ENCODE measurements at places on chromosomes 1 and 21.

DNA sequence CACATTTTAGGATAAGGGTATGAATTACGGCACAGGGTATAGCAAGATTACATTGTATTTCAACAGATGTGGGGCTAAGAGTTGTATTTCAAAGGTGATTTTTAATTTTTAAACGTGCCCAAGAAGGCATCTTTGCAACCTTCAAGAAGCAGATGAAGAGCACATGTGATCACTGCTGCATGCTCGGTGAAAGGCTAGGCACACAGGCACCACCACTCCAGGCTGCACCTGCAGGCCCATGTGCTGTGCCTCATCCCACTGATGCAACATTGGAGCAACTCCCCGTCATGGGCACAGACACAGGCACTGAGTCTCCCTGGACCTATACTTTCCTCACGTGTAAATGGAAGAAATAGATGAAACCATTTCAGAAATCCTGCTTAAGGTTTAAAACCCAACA is 23.5 kb downstream of the UBE2G2 start:
- no peak for DNase-seq

DNA sequence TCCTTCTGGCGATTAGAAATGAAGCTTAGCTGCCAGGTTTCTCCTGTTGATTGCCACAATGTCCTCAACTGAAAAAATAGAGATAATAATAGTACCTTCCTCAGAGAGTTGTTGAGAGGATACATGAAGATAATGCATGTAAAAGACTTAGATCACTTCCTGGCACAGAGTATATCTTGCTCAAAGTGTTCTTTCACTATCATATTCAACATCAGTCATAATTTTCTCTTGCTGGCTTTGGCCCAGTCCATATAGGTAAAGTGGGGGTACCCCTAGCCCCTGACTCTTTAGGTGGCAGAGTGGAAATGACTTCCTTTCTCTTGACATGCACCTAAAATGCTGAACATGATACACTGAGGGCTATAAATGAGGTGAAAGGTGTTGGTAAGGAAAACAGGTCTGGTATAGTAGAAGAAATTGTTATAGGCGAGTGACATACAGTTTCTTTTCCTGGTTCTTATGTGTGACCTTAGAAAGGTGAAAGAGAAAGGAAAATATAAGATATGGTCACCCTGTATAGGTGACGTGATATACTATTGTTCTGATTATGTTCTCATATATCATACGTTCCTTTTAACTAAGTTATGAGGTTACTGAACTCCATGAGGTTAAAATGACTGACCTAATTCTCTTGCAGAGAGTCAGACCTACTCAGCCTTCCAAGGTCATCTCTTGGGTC is 209.9 kb upstream of the DEPDC1 start:
- no peak for DNase-seq

- DNase-seq, result no peak
Observed at GRCh38 chr1:53080041-53080440, 18.0 kb downstream of the PODN start.

DNA sequence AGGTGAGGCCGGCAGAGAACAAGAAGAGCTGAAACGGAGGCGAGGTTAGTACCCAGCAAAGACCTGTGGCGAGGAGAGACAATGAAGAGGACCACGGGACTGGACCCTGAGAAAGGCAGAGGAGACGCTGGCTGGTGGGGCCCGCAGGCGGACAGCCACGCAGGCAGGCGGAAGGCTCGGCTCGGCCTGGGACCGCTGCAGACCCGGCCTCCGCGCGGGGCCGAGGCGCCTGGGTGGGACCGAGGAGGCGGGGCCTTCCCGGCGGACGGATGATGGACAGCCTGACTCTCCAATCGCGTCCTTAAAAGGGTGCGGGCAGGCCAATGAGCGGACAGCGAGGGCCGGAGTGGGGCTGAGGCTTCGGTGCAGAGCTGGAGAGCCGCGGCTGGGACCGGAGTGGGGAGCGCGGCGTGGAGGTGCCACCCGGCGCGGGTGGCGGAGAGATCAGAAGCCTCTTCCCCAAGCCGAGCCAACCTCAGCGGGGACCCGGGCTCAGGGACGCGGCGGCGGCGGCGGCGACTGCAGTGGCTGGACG is at the start of gene MPZL1:
TSS of gene MPZL1 (plus strand) at position 366 of the 535 bp plus-strand sequence. CDS start 170 bp downstream, outside the sequence.
- peak; percentile 85 for DNase-seq

DNA sequence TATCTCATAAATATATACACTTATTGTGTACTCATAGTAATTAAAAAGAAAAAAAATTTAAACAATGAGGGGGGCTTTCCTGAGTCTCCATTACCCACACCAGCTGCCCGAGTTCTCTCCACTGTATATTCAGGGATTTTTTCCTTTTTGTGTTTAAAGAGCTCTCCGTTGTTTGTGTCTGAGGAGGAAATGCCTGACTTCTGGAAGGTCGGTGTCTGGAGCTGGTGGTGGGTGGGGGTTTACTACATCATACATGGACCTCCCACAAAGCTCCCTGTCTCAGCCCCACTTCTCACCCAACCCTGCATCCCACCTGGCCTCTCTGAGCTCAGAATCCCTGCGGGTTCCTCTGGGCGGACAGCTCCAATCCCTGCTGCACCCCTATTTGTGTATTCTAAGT is 64.1 kb upstream of the ETV3 start:
- no peak for DNase-seq

DNA sequence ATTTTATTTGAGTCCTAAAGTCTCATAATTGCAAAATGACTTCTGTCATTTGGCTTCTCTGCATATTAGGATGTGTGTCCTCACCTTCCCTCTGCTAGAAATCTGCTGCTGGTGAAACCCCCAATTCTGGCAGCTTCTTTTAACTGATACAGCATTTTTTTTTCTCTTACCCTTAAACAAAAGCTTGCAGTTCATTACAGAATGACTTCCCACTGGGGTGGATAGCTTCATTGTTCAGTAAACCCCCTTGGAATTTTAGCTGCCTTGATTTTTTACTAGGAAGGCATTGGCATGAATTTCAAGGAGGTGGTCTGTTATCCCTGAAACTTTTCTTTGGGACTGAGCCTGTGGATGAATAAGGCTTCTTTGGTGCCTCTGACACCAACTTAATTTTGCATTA is 16.8 kb downstream of the TSEN15 start:
- no peak for DNase-seq

- DNase-seq, result no peak
Observed at GRCh38 chr1:47926461-47926999, 70.7 kb downstream of the TRABD2B start.

GRCh38 chr1:88247666-88248065 is 436.4 kb upstream of the PKN2 start:
- no peak for DNase-seq

DNA sequence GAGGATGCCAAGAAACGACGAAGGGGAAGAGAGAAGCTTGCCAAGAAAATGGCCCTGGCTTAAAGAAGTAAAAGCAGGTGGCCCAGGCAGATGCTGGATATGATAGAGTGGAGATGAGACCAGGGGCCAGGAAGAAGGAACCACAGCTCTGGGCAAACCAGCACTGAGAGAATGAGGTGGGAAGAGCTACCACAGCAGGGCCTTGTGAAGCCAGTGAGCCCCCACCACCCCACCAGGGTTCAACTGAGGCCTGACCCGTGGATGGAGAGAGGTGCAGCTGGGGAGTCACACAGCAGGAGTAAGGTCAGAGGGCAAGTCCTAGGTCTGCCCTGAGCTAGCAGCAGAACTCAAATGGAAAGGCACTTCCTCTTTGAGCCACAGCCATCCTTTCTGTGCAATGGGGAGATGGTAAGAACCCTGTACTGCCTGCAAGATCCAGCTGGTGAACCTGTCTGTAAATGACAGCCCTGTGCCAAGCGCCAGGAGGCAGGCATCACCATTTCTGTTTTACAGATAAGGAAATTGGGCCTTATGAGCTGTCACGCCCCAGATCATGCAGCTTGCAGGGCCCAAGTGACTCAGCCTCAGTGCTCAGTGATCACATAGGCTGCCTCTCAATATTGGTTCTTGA is 8.5 kb downstream of the SH3BGRL3 start:
- no peak for DNase-seq

GRCh38 chr1:228475812-228476211 is 11.4 kb upstream of the RNF187 start:
- no peak for DNase-seq

GRCh38 chr1:190453550-190453949 is 24.1 kb downstream of the BRINP3 start:
- no peak for DNase-seq

DNA sequence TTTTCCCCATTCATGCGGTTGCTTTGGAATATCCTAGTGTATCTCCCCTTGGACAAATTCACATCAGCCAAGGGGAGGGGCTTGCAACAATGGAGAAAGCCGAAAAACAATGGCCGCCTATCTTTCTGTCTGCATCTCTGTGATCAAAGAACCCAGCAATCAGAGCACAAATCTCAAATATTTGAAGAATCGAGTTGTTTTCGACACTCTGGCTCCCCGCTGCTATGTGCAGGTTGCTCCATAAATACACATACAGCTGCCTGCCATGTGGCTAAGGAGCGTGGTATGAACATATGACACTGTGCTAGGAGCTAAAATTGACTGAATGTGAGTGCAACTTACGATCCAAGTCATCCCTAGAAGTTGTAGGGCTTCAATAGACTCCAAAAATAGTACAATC is 8.5 kb downstream of the CFHR4 start:
- DNase-seq, result no peak

GRCh38 chr21:45326891-45327440 is 39.3 kb upstream of the POFUT2 start:
- no peak for DNase-seq

DNA sequence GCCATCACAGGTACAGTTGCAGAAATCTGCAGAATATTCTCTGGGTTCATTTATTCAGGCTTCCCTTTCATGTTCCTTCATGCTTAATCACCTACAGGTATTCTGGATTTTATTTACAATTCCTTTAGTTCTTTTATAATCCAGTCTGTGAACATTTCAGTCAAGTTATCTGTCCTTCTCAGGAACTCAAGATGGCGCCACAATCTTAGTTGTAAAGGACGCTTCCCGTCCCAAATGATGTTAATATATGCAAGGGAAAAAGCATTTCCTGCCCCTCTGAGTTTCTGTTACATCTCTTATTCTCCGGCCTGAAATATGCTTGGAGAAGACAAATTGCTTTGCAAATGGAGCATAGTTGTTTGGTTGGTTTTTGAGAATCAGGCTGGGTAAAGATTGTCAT is 19.3 kb downstream of the F3 start:
- DNase-seq, result no peak

DNA sequence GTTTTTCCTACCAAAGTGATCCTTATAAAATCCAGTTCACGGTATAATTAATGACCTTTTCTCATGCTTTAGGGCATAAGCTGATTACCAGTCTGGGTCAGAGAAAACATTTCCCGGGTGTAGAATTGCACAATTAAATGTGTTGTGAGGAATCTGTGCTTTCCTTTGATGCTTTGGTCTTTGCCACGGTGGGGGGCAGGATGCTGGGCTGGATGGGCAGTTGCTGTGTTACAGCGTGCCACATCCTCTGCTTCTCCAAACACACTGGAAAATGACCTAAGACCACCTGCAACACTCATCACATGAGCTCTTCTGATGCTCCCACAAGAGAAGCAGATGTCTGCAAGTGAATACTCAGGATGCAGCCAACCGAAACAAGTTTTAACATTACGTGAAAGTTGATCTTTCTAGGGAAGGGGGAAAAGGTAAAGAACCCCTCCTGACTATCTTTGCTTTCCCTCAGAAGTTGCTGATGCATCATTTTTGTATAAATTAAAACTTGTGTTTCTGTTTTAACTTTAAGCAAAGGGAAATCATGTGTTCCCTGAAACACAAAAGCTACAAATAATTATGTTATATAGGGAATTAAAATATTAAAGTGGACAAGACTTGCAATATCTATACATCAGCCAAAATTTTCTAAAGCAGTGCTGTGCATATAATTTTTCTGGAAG is 515.3 kb upstream of the NR5A2 start:
- DNase-seq, result no peak

DNA sequence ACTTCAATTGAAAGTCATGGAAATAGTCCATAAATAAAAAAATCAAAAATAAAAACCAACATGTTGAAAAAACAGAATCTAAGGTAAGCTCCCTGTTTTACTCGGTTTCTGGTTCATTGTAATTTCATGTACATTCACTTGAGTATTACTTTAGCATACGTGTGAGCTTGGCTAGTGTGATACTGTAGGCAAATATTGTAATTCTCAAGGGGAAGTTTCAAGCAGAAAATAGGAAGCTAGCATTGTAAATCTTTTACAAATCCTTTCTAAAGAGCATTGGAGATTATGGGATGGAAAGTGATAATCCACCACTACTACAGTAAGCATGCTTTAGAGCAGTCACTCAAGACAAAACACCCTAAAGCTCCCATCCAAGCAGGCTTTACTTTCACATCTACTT is 3.3 kb upstream of the LPAR3 start:
- DNase-seq, result no peak

DNA sequence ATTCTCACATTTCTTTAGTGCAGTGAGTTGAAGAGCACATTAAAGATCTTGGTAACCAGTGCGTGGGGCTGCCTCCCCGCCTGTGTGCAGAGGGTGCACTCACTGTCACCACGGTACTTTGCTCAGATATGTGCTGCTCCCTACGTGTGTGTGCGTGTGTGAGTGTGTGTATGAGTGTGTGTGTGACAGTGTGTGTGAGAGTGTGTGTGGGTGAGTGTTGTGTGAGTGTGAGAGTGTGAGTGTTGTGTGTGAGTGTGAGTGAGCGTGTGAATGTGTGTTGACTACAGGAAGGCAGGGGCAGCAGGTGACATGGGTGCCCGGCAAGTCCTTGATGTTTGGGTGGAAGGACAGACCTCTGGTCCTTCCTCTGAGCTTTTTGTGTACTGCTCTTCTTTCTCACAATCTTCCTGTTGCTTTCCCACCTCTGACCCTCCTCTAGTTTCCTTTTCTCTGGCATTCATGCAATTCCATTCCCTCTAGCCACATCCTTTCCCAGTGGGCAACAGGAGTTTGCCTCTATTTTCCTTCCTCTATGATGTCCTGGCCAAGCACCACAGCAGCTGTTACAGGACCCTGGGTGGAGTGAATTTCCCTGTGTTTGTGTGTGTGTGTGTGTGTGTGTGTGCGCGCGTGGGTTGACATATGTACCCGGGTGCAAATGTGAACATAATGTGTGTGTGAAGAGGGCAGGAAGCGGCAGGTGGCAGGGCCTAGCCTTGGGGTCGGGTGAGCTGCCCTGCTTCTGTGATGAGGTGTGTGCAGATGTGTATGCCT is 19.8 kb downstream of the LHX4 start:
- DNase-seq, result no peak

DNA sequence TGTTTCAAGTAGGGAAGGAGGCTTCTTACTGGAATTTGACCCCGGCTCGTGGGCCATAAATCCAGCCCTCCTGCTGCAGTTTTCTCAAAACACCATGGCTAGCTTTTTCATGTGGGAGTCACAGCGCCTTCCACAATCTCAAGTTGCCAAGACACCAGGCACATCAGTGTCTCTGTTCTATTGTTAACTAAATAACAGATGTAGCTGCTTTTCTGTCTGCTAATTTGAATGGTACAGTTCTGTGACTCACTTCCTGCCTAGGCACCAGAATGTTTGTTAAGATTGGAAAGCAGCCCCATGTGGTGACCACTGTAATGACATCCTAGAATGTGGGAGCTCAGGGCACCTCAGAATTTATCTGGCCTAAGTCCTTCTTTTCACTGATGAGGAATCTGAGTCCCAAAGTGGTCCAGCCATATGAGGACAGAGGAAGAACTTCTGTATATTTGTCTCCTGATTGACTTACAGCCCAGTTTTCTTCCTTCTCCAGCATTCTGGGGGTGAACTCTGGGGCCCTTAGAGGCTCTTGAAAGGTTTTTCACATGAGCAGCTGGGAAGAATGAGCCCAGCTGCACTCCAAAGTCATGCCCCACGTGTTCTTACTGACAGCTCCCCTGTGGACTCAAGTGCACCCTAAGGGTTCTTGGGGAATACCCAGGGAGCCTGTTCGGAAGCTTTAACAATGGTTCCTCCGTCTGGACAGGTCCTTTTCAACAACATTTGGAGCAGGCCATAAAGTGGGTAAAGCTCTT is 27.5 kb downstream of the TRIM45 start:
- DNase-seq, result no peak

GRCh38 chr1:64963466-64963865 is 2.9 kb downstream of the JAK1 start:
- no peak for DNase-seq

Data from activated CD8-positive, alpha-beta memory T cell treated with anti-CD3 and anti-CD28 coated beads for 1 hour (primary cell).